HT-29 (cell line): ENCODE measurements at places on chromosomes 6 and 20.

GRCh38 chr6:151043944-151044343 is 178.4 kb downstream of the MTHFD1L start:
- DNase-seq: no peak

DNA sequence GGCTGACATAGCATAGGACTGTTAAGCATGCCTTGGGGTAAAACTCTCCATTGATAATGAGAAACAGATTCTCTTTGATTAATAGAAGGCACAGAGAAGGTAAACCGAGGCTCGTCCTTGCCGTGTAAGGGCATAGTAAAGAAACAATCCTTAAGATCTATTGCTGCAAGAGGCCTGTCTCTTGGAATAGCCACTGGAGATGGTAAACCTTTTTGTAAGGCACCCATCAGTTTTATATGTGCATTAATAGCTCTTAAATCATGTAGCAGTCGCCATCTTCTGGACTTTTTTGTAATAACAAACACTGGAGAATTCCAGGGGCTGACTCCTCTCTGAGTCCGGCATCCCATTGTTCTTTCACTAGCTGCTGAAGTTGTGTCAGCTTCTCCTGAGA is 8.4 kb upstream of the ABHD12 start:
- peak; percentile 97 for DNase-seq

GRCh38 chr6:126685182-126685581 is 345.3 kb downstream of the CENPW start:
- DNase-seq: no peak

- DNase-seq: no peak
Observed at GRCh38 chr6:89585154-89585553, 53.4 kb downstream of the LYRM2 start.

DNA sequence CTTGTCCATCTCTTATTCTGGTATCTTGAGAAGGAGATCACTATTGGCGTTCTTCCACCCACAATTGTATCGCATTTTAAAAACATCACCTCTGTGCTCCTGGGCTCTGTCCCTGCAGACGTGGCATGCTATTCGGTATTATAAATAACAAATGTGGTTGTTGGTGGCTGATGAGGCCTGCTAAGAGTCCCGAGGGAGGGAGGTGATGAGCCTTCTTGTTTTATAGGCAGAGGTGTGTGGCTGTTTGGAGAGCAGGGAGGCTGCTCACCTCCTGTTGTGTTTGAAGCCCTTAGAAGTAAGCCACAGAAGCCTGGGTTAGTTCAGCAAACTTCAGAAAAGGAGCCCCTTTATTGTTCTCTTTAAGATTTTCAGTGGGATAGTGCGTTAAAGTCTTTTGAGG is 15.6 kb downstream of the MANBAL start:
- DNase-seq: no peak

DNA sequence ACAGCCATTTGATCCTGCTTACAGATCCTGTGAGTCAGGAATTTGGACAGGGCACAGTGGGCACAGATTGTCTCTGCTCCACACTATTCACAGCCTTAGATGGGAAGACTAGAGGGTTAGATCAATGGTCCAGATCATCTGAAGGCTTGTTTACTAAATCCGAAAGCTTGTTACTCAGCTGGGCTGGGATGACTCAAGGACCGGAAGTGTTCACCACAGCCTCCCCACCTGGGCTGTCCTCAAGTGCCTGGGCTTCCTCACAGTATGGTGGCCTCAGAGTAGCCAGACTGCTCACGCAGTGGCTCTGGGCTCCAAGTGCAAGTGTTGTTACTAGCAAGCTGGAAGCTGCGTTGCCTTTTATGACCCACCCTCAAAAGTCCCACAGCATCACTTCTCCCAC is 75.4 kb upstream of the INSM1 start:
- DNase-seq: no peak

DNA sequence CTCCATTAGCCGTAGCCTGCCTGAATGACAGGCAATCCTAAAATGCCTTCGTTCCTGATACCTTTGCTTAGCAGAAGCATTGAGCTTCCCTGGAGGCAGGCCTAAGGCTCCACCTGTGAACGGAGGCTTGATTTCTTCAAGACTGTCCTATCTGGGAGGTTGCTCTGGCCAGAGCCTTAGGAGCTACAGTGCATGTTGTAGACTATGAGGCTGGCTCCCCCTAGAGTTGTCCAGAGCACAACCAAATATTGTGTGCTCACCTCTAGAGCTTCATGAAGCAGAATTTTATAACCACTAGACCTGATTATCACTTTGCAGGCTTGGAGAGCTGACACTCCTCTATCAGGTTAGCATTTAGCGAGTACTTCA is 217.8 kb downstream of the MAFB start:
- DNase-seq: peak; percentile 64

DNA sequence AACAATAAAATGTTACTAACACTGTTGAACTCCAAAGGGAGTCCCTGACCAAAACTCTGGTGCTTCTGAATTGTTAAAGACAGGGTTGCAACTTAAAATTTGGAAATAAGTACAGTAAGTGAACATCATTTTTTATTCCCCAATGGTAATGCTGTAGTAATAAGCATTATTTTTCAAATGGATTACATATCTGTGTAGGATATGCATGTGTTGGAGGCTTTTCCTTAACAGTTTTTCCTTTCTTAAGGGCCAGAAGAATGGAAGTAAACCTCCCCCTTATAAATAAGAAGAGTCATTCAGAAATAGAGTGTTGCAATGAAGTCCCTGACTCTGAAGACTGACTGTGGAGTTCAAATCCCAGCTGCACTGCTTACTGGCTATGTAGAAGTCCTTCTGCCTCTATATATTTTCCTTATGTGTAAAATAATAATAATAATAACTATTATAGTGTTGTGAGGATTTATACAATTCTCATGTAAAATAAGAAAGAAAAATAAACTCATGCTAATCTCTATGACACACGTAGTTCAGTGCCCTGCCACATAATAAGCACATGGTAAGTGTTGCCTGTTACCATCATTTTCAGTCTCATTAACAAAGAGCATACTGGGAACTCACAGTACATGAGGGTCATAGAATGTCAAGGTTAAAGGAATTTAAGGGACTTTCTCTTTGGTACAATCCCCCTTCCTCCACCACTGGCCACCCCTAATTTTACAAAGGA is 129.8 kb upstream of the SMLR1 start:
- no peak for DNase-seq

DNA sequence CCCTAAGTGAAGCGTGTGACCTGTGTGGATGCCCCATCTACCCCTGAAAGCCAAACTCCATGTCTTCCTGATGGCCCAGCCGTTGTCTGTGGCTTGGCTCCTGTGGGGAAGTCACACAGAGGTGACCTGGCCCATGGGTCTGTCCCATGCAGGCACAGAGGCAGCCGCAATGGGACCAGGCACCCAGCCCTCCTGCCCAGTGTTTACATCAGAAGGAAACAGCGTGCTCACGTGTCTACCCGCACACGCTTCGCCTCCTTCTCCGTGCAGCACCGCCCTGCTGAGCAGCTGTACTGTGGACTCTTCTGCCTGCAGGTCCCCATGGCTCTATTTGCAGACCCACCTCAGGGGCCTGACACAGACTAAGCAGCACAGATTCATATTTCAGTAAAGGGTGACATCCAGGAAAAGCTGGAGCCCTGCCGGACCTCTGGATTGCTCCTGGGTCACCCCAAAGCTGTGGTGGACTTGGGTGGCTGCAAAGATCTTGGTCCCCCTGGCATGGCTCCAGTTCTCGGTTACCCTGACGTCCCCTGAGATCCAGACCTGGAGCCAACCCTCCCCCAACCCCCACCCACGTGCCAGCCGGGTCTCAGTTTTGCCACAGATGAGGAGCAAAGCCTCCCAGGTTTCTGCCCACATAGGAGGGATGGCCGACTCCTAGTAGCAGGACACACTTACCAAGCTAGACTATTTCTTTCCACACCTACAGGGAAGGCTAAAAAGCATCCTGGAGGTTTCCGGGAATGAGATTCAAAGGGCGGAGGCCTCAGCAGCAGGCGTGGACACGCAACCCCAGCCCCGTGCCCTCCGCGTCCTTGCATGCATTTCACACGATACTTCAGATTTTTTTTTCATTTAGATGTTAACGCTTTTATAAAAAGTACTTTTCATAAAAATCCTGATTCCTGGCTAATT is 120.3 kb downstream of the CDH4 start:
- DNase-seq: no peak

DNA sequence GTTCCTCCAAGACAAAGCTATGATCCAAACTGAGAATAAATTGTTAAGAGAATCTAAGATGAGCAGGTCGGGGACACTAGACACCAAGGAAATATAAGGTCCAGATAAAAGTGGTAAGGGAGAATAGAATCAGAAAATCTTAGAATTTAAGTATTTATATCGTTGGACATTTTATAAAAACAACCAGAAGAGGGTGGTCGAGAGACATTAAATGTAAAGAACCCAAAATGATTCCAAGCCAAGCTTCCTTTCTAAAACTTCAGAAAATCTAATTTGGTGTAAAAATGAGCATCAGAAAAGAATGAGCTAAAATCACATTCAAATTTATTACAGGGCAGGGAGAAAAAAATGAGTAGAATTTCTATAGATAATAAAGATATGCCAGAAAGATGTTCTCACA is 97.8 kb upstream of the OGFRL1 start:
- DNase-seq: peak; percentile 15

DNA sequence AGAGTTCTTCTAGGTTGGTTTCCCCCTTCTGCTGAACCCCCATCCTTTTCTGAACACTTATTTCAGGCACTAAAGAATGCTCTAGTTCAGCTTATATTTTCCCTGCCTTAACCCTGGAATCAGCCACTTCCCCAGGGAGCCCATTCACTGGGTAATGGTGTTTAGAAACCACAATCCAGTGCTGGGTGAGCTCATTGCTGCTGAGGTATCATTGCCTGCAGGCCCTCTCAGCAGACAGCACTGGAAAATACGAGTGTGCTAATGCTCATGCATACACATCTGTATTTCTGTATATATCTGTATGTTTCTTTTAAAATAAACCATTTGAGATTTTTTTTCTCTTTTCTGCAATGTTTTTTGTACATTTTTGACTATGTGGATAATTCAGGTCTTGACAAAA is 27.0 kb downstream of the OSBPL2 start:
- no peak for DNase-seq

DNA sequence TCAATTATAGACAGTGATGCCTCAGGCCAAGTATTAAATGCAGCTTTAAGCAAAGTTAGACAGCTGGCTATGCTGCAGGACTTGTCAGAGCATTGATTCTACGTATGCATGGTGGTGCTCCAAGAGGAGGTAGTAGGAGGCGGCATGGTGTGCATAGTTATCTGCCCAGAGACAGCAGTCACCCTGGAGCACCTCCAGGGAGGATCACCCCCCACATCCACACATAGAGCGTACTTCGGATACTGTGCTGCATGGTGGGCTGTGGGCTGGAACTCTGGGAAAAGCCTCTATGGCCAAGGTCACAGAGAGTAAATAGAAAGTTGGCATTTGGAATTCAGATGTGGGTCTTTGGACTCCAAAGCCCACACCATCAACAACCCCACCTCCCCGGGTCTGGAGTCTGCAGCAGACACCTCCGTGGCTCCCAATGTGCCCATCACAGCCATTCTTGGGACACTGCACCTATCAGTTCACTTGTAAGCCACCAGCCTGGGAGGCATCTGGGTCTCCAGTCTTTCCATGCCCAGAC is 64.5 kb upstream of the STX16 start:
- no peak for DNase-seq

DNA sequence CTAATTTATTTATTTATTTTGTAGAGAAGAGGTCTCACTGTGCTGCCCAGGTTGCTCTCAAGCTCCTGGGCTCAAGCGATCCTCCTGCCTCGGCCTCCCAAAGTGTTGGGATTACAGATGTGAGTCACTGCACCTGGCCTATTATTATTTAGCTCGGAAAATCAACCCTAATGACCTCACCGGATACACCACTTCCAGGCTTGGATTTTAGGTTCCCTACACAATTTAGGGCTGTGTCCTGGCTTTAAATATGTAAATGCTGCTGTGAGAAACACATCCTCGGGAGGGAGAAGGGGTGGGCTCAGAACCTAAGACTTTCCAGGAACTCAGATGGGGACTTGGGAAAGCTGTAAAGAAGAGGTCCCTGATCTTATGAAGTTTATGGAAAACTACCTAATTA is 51.0 kb upstream of the SLC32A1 start:
- DNase-seq: no peak

- no peak for DNase-seq
Observed at GRCh38 chr6:14827354-14827753, 418.5 kb upstream of the JARID2 start.

DNA sequence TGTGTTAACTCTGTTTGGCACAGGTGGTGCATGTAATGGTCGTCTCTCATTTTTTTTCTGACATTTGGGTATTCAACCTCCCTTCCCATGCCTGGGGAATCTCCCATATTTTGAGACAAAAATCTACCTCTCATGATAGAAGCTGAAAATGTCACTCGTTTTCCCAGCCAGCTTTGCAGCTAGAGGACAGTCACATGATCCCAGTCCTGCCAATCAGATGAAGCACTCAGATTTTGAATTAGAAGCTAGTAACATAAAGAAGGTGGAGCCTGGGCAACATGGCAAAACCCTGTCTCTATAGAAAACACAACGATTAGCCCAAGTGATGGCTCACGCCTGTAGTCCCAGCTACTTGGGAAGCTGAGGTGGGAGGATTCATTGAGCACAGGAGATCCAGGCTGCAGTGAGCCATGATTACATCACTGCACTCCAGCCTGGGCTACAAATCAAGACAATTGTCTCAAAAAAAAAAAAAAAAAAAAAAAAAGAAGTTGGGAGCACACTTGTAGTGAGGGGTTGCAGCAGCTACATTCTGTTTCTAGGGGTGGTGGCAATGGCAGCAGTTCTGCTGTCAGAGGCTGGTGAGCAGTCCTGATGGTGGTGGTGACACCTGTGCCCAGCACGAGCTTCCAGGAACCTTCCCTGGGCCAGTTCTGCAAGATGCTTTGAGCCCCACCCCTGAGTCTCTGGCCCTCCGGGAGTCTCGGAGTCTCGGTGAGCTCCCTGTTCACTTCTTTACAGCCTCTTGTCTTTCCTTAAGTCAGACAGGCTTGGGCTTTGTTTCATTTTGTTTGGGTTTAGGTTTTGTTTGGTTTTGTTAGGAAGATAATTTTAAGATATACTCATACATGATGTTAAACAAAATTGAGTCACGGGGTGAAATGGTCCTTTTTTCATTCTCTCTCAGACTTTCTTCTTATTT is 94.1 kb upstream of the KCNG1 start:
- DNase-seq: no peak

DNA sequence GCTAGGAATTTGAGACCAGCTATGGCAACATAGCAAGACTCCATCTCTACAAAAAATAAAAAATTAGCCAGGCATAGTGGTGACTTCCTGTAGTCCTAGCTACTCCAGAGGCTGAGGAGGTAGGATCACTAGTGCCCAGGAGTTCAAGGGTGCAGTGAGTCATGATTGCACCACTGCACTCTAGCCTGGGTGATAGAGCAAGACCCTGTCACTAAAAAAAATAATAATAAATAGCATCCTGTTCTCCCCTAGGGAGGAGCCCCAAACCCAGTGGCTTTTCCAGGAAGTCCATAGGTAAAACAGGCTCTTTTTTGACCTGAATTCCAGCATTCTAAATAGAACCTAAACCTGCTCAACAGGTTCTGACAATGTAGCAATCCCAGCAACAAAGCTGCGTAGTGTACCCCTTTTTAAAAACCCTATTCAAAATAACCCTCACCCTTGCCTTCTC is 192.0 kb downstream of the ALDH8A1 start:
- peak; percentile 61 for DNase-seq
